Iris pigment epithelial cell (primary cell): ENCODE measurements at places on chromosomes 7 and 10.
A peak's percentile ranks its signal among the peaks of the same experiment; 100 is the strongest.

GRCh38 chr10:69515699-69516259 lies 57.4 kb downstream of the NEUROG3 start:
- peak; percentile 63 for DNase-seq

- DNase-seq = no peak
Measured at GRCh38 chr10:22649390-22649841, 65.0 kb downstream of the PIP4K2A start.

DNA sequence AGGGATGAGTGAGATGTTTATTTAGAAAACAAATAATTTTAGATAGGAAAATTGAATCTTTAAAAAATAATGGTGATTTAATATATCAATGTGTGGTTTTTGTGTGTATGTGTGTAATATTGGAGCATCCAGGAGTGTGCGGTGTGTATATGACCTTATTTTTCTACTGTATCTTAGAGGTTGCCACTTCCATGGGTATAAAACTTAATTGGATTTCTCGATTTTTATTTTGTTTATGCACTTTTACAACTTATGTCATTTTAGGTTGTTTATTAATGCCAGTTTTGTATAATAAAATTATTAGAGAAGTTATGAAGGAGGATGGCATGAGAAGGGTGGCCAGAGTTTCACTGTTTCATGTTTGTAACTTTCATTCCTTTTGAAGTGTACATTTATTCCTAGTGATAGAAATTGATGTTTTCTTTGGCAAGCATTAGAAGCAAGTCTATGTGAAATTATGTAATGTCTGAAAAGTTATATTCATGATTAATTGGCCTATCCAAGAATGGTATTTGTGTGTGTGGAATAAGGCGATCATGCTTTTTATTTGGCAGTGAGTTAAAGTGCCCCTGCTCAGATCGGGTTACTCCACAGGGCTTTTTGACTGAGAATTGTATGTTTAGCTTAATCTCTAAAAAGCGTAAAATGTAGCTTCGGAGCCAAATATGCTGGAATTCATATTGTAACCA lies 110.3 kb downstream of the KAT6B start:
- peak; percentile 86 for DNase-seq

GRCh38 chr7:106421181-106421762 lies 136.5 kb upstream of the NAMPT start:
- DNase-seq = peak; percentile 96

- no peak for DNase-seq
Measured at GRCh38 chr10:129528376-129528978, 61.4 kb downstream of the MGMT start.

DNA sequence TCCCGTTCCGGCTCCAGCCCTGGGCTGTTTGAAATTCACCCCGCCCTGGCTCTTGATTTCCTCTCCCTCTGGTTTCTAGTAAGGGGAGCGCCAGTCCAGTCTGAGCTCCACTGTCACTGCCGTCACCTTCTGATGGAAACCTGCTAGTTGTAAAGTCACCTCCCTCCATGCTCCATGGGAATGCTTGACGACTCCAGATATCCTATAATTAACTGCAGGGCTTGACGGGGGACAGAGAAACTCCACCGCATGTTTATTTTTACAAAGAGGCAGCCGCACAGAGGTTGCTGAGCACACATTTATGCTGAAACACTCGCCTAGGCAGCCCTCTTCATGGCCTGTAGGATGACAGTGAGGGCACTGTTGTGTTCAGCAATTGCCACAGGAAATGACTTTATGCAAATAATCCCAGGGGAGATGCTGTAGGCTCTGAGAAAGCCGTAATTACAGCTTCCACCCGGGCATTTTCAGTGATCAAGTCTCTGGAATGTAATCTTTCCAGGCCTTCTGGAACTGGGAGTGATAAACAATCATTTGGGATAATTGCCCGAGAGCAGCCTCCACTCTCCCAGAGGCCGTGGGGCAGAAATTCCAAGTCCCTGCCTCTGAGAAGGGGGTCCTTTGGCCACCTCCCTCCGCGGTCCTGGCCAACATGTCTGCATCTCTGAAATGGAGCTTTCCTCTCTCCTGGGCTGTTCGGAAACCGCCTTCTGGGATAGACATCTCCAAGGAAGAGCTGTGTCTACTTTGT lies 300.5 kb downstream of the KLF6 start:
- DNase-seq = peak; percentile 34

DNA sequence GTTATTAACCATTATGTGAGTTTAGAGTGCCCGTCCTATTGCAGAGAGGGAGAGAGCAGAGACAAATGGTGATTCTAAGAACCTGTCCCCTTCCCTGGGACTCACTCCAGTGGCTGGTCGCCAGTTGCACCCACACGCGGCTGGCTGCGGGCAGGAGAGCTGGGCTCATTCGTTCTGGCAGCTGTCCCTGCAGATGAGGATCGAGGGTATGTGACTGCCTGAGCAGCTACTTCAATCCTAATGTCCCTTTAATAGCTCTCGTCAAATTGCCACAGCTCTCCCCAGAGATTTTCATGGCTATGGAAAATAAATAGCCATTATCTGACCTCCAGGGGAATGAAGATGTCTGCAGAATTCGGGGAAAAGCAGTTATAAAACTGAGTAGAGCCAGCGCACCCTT lies 41.6 kb downstream of the RBM28 start:
- DNase-seq = no peak

DNA sequence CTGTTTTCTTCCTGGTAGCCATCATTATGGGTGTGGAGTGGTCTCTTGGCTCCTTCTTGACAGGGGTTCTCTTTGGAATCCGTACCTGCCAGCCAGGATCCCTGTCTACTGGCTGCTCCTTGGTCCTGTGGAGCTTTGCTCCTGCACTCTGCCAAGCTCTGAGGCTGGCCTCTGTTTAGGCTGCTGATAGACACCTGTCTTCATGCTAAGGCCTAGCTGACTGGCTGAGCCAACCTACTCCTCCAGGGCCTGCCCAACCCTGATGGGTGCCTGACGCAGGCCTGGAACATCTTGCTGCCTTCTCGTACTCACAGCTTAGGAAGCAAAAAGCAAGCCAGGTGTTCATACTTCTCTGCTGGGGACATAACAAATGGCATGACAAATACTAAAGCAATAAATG lies 333.6 kb upstream of the ZNF32 start:
- DNase-seq = no peak

- DNase-seq = no peak
Measured at GRCh38 chr10:117275121-117275520, 34.2 kb downstream of the SLC18A2 start.

- no peak for DNase-seq
Measured at GRCh38 chr7:86479144-86479543, 164.6 kb upstream of the GRM3 start.

DNA sequence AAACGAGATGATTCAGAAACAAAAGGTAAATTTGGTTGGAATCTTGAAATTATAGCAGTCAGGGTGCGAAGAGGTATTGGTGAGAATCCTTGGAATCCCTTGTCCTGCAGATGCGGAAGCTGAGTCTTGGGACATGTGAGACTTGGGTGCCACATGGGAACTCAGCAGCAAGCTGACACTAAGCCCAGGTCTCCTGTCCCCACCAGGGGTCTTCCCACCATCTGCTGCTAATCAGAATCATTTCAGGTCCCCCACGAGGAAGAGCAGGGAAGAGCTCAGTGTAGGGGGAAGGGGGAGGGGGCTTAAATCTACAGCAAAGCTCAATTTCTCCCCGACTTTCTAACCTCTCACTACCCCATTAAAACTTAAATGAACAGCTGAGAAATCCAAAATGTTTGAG lies 126.1 kb upstream of the BMPER start:
- DNase-seq = no peak

DNA sequence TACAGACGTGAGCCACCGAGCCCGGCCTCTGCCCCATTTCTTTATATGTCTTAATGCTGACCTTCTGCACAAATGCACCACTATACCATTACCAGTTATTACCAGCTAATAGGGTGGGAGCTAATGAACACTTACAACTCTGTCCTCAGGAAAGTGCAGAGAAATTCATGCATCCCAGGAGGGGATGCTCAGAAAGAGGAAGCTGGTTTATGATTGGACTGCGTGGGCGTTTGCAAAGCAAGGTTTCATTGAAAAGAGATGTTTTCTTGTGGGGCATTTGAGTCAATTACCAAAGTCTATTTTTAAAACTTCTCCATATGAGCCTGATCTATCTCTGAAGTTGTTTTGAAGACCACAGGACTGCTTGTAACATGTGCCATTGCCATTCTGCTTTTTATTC lies 417.7 kb upstream of the CELF2 start:
- no peak for DNase-seq

DNA sequence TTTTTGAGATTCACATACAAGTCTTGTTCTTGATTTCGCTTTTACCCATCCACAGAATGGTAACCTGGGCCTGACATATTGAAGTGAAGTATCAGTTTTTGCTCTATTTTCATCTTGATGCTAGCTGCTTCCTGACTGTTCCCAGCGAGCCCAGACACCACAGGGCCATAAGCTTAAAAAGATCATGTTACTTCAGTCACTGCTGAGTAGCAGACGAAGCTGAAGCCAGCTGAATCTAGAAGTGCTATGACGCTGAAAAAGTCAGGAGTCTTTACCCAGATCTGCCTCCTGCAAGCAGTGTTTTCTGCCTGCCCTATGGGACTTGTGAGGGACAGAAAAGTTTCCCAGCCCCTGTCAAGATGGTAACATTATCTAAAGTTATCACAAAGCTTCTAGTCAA lies 2.7 kb upstream of the PRXL2A start:
- peak; percentile 52 for DNase-seq

DNA sequence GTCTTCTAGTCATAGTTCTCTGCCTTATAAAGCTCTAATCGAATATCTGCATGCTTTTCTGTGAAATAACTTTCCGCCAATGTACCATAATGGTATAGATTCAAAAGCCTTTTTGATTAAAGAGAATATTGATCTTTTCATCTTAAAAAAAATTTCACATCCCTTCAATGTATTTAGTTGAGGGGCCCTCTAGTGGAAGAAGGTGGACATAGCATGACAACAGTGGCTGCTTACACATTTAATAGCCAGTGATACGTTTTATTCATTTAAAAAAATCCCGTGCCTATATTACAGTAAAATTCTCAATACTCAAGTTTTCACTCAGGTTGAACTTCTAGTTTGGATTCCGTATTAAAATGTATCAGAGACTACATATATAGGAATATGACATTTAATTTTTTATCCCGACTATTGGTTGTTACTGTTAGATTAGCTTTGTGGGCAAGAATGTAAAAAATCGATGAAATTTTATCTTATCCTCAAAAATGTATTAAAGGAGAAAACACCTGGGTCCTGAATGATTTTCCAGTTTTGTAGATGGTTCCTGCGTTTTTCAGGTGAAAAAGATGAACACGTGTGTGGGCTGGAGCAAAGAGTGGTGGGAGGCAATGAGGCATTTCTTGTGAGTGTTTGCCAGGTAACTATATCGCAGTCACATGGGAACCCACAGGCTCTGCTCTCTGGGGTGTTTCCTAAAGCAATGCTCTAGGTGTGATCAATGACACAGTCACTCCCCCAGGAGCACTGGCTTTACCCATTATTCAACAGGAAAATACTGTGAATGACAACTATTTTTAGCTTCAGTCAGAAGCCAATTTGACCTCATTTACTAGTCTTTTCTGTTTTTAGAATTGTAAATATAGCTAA lies 24.1 kb upstream of the PNLIP start:
- DNase-seq = peak; percentile 58

DNA sequence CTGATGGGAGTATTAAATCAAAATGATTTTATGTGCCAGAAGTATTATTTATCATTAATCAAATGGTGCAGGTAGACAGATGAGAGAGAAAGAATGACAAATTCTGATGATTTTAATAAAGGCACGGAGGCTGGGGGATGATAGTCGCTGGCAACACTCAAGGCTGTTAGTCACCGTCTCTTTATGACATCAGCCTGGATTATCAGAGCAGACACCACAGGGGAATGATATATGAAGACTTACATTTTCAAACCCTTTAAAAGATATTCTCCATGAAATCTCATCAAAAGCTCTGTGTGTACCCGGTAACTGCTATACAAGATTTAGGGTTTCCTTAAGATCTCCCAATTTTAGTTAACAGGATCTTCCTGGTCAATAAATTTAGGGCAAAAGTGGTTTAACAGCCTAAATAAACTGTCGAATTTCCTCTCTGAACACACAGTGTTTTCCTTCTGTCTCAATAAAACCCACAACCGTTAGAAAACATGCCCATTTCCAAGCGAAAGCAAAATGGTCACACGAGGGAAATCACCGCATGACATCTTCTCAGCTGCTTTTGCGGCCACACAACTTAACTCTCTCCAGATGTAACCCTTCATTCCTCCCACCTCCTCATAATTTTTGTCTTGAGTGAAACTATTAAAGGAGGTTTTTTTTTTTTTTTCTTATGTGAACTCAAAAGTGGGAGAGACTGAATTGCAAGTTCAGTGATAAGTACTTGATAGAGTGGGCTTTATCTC lies 133.2 kb upstream of the FAM171A1 start:
- DNase-seq = peak; percentile 64

- no peak for DNase-seq
Measured at GRCh38 chr10:49299816-49300139, 808 bp downstream of the C10orf71 start.

DNA sequence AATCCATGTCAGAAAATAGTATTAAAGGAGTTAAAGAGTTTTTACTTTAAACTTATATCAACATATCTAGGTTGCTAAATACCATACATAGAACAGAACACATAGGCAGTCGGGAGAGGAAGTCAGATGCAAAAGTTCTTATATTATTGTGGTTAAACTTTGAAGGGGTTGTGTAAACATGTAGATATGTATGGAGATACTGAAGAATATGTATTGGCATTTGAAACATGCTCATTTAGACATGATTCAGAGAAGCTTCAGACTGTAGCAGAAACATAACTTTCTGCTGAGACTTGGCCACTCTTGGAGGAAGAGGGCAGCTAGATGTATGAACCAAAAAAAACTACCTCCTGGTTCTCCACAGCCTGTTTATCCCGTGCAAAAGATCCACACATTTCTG lies 103.5 kb upstream of the FERD3L start:
- peak; percentile 80 for DNase-seq

DNA sequence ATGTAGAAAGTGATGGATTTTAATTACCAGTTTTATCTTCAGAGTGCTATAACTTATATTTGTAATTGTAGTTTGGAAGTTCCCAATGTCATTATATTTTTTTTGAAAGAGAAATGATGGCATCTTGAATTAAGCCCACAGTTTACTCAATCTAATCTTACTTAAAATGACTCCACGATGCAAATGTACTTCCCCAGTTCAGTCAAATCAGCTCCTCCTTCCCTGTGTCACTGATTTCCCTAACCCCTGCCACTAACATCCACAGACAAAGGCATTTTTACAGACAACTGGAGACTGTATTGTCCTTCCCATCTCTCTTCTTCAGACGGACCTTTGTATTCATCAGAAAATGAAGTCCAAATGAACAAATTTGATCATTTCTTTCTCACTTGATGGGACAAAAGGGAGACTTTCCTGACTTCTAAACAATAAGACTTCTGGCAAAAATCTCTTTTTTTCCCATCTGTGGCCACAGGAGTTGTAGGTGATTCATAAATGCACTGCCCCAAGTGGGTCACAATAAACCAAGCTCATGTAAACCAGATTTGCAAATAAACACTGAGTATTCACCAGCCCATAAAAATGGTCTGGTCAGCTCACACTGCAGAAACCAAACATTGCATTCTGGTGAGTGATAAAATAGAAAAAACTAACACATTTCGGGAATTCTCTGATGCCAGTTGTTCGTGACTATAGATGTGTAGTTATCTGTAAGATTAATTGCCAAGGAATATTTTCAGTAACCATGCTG lies 162.9 kb downstream of the FANK1 start:
- peak; percentile 52 for DNase-seq
